ENCODE measurements at places on chromosomes 5 and 9.

DNA sequence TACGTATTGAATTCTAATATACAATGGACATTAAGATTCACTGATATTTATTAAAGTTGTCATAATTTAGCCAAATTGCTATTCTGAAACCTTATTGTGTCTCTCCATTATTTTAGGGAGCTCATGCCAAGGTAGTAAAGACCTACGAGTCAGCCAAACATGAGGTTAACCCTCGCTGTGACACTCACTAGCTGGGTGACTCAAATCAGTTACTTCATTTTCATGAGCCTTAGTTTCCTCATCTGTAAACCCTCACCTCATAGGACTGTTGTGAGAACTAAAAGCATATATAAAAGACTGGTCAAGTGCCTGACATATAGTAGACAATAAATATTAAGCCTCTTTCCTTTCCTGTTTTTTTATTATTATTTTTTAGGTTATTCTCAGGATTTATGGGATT, 44.0 kb upstream of the PCA3 start:
- DNase-seq: no peak

- no peak for DNase-seq
Observed at GRCh38 chr5:109483395-109483971, 73.7 kb upstream of the PJA2 start.

DNA sequence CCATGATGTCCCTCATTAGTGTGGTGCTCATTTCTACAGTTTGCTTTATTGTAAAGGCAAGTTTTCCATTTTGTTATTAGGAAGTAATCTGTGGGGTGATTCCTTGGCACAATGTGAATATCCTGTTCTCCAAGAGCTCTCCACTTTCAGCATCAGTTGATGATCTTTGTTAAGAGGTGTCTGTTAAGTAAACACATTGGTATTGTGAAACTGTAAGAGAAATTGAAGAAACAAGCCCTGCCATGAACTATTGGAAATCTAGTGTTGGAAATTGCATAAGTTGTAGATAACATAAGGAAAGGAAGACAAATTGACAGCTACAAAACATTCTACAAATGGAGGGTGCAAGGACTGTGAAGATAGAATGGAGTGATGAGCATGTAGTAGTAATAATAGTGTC, 17.2 kb downstream of the RNF14 start:
- DNase-seq: no peak

GRCh38 chr5:66144834-66145390, 812 bp downstream of the SREK1 start:
- no peak for DNase-seq

- no peak for DNase-seq
Observed at GRCh38 chr5:63125392-63125791, 546.8 kb downstream of the LRRC70 start.

DNA sequence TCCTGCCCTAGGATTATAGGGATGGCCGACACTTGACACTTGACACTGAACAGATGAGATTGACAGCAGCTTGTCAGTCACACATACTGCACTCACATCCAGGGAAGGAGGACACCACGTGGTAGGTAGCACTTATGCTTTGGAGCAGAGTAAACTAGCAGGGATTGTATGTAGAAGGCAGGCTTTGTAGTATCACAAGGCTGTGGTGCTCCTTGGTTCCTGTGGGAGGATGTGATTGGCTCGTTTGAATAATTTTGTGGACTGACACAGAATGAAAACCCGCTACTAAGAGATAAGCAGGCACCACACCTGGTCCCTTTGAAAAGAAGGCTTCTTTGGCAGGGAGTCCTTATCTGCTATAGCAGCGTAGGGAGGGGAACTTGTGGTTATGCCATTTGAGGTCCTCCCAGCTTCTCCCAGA, 63.6 kb upstream of the IL12B start:
- DNase-seq: no peak

DNA sequence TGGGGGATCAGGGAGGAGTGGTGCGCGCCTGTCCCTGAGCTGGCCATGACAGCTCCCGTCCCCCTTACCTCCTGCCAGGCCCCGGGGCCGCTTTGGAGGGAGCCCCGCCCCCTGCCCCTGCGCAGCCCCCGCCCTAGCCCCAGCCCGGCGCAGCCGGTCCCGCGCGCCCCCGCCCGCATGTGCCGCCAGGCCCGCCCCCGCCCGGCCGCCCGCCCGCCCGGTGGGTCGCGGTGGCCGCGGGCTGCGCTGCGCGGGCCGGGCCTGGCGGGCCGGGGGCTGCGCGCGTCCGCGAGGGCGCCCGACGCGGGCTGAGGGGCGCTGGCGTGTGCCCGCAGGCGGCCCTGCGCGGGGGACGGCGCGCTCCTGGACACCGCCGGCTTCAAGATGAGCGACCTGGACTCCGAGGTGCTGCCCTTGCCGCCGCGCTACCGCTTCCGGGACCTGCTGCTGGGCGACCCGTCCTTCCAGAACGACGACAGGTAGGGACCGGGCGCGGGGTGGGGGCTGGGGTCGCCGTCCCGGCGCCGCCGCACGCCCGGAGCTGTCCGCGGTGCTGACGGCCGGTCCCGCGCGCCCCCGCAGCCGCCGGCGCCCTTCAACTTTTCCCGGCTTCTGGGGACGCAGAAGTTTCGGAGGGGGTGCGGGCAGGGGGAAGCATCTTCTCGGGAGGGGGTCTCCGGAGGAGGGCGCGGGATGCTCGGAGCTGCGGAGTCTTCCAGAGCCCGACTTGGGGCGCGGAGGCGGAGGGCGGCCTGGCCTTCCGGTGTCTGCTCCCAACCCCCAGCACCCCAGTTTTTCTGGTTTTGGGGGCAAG, 12.5 kb downstream of the KCNT1 start:
- no peak for DNase-seq

- DNase-seq: no peak
Observed at GRCh38 chr5:178213003-178213461, 8.7 kb downstream of the HNRNPAB start.

DNA sequence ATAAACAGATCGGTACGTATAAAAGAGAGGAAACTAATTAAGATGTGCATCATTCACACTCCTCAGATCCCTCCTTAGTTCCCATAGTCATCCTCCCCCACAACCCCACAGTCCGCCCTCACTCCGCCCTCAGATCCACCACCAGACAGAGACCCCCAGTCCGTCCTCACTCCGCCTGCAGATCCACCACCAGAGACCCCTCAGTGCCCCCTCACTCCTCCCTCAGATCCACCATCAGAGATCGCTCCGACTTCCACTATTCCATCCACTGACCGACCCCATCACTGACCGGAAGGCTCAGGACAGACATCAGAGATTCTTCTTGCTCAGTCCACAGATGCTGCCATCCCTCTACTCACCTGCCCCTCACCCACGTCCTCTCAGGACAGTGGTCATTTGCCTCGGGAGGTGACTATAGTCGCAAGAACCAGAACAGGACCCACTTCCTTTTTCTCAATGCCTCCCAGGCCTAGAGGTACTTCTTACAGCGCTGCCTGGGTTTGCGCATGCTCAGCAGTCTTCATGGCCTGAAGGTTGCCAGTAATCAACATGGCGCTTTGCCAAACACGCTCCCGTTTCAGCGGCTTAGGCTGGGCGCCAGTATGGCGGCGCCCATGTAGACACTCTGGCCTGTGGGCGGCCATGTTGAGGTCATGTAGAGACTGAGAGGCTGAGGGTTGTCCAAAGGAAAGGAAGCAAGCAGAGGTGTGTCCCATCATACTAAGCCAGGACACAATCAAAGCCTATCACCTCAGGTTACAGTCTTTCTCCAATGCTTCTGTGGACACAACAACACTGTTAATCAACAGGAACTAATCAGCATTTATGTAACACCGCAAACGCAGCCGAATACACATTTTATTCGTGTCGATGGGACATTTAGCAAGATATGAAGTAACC, at the start of gene ZNF484:
Gene ZNF484, minus strand, starts transcription at position 508 of the 900 bp plus-strand sequence. CDS start 3,009 bp downstream, outside the sequence.
- peak; percentile 92 for DNase-seq

DNA sequence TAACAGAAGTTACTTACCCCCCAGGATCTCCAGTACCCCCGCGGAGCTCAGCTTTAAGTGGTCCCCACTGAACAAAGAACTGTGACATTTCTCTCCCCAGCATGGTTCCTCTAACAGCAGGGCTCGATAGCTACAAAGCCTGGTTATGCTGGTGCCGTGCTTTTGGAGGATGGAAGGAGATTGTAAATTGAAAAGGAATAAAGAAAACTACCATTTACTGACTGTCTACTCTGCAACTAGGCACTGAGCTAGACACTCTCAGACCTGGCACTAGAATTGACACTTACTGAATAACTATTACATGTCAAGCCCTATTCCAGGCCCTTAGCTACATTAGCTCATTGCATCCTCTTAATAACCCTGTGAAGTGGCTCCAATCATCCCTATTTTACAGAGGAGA, 145.3 kb downstream of the TTLL11 start:
- no peak for DNase-seq

DNA sequence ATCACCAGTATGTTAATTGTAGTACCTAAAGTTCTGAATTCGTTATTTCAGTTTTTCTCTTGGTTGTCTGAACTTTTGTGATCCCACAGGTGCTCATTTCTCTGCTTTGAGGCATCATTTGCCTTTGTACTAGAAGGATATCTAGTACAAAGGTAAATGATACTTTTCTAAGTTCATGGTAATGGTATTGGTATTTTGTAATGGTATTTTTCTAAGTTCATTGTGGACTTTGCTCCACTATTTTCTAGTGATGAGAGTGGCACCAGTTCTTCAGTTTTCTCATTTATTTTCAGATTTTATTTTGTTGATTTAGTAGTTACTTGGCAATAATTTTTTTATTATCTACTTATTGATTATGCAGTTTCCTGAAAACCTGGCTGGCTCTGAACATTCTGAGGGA, 42.0 kb downstream of the RAB24 start:
- DNase-seq: no peak

DNA sequence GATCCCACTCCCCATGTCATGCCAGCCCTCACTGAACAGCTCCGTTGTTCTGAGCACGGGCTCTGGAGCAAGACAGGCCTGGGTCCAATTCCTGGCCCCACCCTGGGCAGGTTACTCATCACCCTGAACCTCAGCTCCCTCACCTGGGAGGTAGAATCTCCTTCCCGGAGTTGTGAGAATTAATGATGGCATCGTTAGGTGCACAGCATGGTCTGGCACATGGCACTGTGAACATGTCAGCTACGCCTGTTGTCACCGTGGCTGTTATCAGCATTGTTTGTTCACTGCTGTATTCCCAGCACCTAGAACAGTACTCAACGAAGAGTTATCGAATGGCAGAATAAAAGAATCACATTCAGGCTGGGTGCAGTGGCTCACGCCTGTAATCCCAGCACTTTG, 43.0 kb downstream of the LRSAM1 start:
- no peak for DNase-seq

Measured in stimulated activated CD8-positive, alpha-beta memory T cell treated with anti-CD3 and anti-CD28 coated beads, Interleukin-15, amount 100 ng/mL, for 4 hours (primary cell).